ENCODE measurements at places on chromosomes 13 and 19.

DNA sequence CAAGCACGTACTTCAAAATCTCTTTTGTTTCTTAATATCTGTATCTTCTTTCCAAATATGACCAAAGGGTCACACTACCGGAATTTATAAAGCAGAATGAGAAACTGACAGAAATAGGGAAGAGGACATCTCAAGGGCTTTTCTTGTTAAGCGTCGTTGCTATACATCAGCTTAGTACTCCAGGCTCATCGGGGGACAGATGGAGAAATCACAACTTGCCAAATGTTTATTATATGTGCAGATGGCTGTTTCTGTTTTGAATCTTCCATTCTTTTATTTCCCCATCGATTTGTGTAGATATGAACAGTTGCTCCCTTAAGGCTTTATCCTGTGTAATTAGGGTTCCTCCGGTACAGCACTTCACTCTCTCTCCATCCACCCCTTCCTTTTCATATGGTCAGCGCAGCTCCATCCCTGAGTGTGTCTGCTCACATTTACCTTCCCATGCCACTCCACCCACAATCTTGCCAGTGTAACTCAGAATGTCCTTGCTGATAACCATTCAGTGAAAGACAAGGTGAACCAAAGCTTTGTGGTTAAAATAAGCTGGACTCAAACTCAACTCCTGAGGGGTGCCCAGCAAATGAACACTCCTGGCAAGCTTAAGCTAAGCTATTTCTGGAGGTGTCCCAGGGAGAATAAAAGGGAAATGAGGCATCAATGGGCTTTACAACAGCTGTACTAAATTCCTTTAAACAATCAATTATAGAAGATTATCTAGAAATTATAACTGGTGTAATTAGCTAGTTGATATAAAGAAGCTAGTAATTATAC lies 51.3 kb downstream of the TBC1D4 start:
- no peak for DNase-seq

- no peak for DNase-seq
Measured at GRCh38 chr19:29528946-29529645, 3.3 kb downstream of the VSTM2B start.

GRCh38 chr19:29598496-29598895 lies 7.6 kb upstream of the POP4 start:
- DNase-seq = no peak

DNA sequence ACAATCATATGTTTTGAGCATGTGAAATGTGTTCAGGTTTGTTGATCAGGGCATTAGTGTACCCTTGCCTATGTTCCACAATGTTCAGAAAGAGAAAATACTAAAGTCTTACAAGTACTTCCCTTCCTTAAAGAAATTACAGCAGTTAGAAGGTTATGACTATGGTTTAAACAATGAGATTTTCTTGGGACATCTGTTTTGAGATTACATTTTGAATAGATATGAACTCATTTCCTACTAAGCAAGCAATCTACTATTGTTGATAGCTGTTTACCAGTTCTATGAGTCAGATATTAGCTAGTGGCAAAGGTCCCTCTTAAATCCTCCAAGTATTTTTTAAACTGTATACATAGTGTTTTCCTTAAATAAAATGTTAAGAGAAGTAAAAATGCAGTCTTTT lies 241.3 kb downstream of the DACH1 start:
- DNase-seq = no peak

- no peak for DNase-seq
Measured at GRCh38 chr19:7104747-7105447, 35.4 kb downstream of the ZNF557 start.

DNA sequence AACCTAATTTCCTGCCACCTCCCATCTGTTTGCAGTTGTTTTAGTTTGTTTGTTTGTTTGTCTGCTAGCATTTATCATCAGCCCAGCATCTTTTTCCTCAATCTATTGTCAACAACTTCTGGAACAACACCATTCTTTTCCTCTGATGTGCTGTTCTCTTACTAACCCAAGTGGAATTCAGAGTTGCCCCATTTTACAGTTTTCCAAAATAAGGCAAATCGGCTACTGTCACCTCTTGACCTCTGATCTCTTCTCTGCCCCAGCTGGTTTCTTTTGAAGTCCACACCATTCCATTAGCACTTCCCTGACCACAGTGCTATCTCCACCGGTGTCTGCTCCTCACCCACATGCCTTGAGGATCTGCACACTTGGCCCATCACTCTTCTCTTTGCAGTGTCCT lies 102.4 kb downstream of the EFNB2 start:
- no peak for DNase-seq

DNA sequence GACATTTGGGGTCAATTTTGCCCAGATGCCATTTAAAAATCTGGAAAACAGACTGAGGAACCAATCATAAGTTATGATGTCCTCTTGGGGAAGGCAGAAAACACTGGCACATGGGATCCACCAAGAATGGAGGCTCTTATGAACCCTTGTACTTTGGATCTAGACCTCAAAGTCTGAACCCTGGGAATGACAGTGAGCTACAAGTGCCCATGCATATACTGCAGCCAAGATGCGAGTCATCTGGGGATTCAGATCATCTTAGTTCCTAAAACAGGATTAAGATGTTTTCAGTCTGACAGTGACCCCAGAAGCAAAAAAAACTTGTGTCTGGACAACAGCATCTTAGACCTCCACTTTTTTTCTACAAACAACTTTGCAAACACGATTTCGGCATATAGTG lies 100.2 kb upstream of the SIAH3 start:
- DNase-seq = no peak

DNA sequence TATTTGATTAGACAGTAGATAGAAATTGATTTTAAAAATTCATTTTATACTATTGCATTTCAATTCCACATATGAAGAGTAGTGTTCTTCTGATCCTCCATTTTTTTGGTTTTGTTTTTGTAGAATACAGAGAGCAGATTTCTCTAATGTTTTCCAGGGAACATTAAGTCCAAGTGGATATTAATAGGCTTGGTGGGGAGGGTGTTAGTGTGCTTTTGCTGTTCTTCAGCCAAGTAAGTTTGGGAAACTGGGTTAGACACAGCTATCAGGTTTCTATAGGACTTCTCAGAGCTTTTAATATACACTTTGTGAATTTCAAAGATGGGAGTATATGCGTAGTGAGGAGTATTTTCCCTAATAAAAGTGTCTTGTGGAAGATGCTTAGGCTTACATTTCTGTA lies 21.8 kb downstream of the NAA16 start:
- DNase-seq = no peak

DNA sequence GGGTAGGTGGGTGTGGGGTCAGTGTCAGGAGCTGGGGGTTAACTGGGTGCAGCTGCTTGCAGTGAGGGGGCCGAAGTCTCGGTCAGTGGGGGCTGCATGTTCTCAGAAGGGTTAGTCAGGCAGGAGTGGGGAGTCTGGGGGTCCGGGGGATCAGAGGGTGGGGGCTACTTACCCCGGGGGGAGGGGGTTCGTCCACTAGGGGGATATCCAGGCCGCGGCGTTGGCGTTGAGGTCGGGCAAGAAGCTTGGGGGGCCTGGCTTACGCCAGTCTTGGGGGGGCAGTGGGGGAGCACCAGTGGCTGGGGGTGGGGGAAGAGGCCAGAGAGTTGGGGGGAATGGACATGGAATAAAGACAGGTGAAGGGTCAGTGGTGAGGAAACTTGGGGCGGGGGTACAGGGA lies 9.1 kb downstream of the KCNC3 start:
- no peak for DNase-seq

GRCh38 chr13:54165581-54166215 lies 1137.1 kb downstream of the OLFM4 start:
- no peak for DNase-seq

DNA sequence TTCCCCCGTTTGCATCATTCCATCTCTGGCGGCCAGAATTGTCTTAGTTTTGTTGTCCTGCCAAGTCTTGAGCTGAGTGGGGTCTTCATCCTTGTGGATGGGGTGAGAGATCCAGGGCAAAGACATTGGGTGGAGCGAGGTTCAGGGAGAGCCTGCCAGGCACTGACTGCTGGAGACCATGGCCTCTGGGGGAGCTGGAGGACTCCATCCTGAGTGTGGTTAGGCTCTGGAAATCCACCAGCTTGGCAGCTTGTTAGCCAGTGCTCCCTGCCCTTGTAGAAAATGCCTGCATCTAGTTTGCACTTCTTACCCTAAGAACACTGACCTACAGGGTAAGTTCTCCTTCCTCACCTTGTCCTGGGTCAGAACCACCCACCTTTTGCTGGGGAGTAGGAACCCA lies 97.2 kb upstream of the ZNF536 start:
- DNase-seq = no peak

DNA sequence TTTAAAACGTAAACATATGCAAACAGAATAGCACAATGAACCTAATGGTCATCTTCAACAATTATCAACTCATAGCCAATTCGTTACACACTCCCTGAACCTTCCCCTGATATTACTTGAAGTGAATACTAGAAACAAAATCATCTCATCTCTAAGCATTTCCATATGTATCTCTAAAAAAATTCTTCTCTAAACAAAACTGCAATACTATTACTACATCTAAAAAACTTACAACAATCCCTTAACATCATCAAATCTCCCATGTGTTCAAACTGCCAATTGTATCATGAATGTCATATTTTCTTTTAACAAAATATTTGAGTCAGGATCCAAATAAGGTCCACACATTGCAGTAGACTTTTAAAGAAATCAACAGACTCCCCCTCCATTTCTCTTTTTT lies 61.4 kb downstream of the FRY start:
- no peak for DNase-seq

DNA sequence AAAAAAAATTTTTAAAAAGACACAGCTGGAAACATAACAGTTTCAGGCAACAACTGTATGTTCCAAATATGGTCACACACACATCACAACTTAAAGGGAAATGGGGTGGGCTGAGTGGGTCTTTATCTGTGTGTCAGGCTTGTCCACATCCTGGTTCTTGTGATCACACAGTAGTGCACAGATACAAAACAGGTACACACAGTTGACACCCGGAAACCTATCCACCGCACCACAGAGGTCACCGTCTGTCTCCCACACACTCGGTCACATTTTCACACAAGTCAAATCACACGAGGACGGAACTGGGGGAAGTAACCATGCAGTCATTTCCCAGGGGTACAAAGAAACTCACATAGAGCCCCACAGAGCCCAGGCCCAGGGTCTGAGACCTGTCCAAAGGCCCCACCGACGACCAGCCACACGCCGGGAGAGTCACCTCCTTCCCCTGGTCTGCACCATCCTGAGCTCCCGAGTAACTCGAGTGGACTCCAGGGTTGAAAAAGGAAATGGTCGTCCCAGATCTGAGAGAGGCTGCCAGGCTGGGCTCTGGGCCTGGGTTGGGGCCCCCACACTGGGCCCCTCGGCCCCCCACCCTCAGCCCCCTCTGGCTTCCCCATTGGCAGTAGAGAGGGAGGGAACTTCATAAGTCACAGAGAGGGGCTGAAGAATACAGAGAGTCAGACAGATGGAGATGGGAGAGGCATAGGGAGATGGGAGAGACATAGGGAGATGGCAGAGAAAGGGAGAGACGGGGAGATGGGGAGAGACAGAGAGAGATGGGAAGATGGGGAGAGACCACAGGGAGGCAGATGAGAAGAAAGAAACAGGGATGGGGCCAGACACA lies 1.3 kb upstream of the PPAN start:
- no peak for DNase-seq

DNA sequence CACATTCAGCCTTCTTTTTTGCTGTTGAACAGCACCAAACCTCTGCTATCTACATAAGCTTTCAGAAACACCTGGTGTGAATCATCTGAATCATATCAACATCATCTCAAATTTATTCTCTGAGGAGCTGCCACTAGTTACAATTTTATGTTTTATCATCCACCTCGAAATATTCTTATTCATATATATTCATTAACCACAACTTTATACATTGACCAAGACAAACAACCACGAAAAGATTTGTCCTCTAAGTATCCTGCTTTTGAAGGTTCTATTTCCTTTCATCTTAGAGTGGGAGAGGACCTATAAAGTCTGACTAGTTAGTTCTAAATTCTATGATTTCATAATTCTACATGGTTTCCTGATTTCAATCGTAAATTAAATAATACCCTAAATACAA lies 18.9 kb downstream of the ESD start:
- DNase-seq = no peak

GRCh38 chr19:55674841-55675660 lies at the start of gene EPN1:
TSS of gene EPN1 (plus strand) at chr19:55675226. CDS start at chr19:55678628, 3,402 bp downstream.
- peak; percentile 97 for DNase-seq

DNA sequence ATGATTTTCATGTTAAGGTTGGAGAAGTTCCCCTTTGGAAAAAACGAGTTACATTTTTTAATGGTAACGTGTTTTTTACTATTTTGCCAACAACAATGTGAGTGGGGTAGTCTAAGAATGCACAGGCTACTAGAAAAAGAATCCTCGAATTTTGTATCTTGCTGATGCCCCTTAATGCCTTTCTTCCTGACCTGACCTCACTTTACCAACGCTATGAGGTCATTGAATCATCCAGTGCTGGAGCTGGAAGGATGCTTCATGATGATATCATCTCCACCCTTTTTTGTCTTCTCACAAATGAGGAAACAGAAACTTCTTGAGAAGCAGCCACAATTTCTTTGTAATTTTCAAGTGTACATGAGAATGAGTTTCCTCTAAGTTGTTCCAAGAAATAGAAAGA lies 8.2 kb upstream of the UBL3 start:
- DNase-seq = peak; percentile 31

GRCh38 chr19:21202865-21203494 lies 61.1 kb downstream of the ZNF431 start:
- DNase-seq = peak; percentile 1

DNA sequence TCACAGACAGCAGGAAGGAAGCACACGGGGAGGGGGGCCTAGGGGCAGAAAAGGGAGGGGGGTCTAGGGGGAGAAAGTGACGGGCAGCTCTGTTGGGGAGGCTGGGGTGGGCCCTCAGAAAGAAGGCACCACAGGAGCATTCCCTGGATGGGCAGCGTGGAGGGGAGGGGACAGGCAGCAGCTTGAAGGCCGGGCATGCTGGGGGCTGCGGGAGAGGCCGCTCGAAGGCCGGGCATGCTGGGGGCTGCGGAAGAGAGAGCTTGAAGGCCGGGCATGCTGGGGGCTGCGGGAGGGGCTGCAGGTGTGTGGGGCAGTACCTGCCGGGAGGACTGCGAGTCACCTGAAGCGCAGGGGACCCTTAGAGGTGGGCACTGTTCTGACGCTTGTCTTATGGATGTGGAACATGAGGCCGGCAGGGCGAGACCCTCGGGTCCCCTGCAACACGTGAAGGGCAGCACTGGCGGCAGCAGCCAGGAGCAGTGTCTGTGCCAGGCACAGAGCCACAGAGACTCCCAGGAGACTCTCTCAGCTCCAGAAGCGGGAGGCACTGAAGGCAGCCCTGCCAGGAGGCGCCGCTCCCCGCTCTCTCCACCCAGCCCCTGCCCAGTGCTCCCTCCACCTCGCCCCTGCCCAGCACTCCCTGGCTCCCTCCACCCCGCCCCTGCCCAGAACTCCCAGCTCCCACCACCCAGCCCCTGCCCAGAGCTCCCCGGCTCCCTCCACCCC lies 13.3 kb downstream of the ZNF787 start:
- DNase-seq = no peak
